ENCODE measurements at places on chromosomes 4 and X.

GRCh38 chr4:140281828-140282552, 91.5 kb upstream of the SCOC start:
- no peak for DNase-seq

DNA sequence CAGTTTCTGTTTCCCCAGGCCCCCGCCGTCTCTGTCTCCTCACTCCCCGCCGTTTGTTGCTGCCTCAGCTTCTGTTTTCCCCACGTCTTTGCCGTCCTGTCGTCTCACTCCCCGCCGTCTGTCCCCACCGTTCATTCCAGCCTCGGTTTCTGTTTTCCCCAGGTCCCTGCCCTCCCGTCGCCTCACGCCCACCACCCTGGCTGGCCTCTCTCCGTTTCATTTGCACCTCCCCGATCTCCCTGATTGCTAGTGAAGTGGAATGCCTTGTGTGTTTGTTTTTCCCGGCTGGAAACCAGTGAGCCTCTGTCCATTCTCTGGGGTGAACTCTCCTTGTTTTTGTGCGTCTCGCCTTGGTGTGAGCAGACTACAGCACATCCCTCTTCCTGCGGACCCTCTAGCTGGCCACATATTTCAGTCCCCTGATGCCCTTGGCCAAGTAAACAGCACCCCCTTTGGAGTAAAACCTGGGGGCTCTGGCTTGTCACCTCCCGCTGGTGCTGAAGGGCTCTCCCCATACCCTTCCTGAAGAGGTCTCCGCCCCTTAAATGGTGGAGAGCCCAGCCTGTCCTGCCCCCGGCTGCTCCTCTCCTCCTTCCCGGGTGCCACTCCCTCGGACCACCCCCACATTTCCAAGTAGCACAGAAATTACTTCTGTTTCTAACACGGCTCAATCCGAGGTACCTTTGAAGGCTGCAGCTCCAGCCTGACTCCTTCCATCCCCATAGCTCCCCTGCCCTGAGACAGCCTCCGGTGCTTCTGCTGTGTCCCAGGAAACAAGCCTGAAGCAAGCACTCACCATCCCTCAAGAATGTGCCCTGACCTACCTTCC, 13.2 kb downstream of the TMEM175 start:
- no peak for DNase-seq

GRCh38 chrX:114165537-114165936, 418.3 kb upstream of the HTR2C start:
- no peak for DNase-seq

GRCh38 chr4:149933120-149933519, 117.5 kb upstream of the IQCM start:
- DNase-seq = no peak

DNA sequence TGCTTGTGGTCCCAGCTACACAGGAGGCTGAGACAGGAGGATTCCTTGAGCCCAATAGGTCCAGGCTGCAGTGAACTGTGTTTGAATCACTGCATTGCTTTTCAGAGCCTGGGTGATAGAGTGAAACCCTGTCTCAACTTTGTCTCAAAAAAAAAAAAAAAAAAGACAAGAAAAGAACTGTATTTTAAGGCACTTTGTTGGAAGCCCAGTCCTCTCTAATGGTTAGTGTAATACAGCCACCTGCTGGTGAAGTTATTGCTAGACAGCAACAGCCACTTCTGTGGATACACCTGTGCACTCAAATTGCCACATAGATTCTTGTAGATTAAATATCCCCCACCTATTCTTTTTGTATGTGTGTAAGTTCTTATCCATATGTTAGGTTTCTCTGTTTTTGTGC, 10.1 kb upstream of the FGG start:
- peak; percentile 54 for DNase-seq

DNA sequence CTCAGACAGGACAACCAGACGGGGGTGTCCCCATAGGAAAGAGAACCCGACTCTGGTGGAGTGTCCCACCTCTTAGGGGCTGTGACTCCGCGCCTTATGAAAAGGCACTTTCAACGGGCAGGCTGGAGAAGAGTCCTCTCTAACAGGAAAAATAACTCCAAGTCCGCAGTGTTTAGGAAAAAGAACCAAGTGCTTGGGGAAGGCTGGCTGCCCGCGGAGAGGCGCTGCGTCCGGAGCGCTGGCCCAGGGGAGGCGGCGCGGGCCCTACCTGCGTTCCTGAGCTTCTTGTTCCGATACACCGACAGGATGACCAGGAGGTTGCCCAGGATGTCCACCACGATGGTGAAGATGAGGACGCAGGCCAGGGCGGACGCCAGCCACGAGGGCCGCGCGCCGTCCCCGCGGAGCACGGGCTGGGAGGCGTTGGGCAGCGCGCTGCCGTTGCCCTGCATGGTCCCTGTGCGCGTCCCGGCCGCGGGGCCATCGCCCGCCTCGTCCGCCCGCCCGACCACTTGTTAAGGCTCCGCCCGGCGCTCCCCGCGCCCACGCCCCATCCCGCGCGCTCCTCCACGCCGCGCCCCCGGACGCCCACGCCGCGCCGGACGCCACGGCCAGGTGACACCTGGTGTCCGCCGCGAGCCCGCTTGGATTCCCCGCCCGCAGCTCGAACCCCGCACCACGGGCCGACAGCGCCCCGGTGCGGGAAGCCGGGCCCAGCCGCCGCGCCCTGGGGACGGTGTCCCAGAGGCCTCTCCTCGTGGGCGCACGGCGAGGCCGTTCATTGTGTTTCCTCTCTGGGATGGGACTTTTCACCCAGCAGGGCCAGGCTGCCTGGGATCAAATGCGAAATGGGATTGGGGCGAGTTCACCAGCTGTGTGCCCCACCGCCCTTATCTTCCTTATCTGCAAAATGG, at the start of gene MTNR1A:
Gene MTNR1A (minus strand): TSS at position 654 of the 914 bp plus-strand sequence. CDS start 202 bp downstream, at position 452.
- no peak for DNase-seq

- DNase-seq = no peak
These were observed 25.5 kb downstream of the BBS12 start for GRCh38 chr4:122758033-122758432.

DNA sequence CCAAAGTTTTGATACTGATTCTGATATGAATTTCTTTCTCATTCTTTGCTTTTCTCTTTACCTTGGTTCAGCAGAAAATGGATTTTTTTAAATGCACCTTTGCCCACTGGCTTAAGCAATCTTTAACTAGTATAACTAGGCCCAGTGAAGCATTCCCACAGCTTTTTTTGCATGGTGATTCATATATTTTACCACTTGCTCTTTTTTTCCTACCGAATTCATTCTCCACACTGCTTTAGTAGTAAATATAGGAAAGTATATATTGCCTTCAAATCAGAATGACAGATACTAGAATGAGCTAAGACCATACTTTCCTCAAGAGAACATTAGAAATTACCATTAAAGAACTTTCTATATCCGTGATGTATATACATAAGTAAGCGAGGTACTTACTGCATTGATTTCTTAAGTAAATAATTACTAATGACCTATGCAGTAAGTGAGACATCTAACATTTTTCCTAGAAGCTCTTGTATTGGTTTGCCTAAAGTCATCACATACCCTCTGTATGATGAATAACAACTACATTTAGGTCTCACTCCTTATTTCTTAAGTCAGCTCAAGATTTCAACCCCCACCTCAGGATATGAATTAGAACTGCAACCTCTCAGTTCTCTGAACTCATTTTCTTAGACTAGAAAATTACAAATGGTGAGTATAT, 44.2 kb downstream of the SLC4A4 start:
- no peak for DNase-seq

DNA sequence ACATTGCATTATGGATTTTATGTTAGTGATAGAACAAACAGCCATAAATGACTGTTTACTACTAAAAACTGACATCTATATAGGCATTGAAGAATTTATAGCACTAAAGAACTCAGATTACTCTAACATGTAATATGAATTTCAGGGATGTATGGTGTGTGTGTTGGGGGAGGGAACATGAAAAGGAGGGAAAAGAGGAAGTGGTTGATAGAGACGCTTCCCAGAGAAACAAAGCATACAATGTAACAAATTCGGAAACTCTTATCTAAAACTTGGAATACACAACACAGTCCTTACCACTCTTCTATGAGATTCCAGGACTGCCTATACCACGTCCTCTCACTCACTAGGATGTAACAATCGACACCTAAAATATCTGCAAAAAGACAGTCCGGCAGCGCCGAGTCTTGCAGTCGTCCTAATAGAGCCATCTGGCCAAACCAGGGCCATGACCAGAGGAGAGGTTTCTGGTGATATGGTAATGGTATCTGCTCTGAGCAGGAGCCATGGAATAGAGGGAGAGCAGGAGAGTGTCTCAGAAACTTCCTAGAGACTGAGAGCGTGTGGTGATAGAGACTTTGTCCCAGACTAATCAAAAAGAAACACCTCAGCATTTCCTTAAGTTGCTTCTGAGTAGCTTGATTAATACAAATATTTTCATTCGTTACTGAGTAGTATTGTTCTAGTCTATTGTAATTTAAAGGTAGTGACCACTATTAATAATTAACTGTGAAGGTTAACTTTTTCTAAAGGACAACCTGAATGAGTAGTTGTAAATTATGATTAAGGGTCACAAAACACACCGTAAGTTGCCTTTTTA, 251.9 kb upstream of the ETNPPL start:
- DNase-seq = no peak

DNA sequence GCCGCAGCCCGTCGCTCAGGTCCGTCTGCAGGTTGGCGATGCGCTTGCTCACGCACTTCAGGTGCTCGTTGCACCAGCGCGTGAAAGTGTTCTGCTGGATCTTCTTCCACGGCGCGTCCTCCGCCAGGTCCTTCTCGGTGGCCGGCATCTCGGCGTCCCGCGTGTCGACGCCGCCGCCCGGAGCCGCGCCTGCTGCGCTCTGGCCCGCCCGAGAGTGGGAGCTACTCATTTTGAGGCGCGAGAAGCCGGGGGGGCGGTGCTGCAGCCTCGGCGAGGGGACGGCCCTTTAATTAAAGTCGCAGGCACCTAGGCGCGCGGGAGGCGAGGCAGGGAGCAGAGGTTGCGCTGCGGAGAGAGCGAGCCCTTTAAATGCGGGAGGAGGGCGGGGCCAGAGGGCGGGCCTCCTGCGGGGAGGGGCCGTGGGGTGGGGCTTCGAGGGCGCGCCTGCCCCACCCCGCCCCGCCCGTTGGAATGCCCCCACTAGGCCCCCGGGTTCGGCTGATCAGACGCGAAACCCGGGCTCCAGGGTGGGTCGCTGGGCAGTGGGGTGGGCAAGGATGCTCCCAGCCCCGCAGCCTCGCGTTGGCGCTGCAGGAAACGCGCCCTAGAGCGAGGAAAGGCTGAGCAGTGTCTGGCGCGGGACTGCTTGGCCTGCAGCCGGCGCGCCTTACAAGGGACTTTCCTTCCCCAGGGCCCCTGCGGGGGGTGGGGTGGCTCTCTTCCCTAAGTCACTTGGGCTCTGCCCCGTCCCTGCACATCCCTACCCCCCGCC, 3.2 kb downstream of the FLNA start:
- DNase-seq = peak; percentile 93

GRCh38 chrX:29852767-29853166, 362.6 kb upstream of the MAGEB2 start:
- DNase-seq = no peak

GRCh38 chr4:86302251-86302650, 57.6 kb downstream of the MAPK10 start:
- no peak for DNase-seq

DNA sequence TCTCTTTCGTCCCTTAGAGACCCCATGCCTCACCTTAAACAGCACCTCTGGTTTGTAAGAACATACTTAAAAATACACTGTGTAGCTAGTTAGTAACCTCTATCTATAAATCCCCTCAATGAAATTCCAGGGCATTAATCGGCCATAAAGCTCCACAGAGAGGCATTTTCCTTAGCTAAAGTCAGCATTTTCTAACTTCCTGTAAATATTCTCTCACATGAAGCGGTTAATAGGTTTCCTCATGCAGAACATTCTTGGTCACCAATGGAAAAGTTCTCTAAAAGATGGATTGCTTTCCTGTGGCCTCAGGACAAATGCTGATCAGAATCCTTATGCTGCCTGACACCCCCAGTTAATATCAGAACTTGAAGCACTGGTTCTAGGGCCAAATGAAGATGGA, 248.6 kb upstream of the BOD1L1 start:
- no peak for DNase-seq

- no peak for DNase-seq
These were observed 28.6 kb upstream of the MAGEA11 start for GRCh38 chrX:149682956-149683947.

DNA sequence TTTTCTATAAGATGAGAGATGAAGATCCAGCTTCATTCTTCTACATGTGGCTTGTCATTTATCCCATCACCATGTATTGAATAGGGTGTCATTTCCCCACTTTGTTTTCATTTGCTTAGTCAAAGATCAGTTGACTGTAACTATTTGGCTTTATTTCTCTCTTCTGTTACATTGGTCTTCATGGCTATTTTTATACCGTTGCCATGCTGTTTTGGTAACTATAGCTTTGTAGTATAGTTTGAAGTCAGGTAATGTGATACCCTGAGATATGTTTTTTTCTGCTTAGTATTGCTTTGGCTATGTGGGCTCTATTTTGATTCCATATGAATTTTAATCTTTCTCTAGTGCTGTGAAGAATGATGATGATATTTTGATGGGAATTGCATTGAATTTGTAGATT, 514.3 kb downstream of the GBA3 start:
- no peak for DNase-seq

DNA sequence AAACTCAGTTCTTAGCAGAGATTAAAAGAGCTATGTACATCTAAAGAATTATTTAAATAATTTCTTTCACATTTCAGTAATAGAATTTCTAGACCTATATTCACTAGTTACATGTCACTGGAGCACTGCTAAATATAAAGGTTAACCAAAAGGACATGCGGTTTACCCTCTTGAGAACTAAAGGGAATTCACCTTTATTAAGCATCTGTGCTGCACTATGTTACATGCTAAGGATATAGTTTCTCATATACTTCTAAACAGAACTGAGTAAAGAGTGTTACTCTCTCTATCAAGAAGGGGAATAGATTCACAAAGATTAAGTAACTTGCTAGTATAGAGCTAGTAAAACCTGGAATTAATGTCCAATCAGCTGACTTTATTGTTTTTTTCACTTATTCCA, 7.6 kb downstream of the SPIN3 start:
- DNase-seq = no peak

GRCh38 chr4:47349326-47349725, 114.2 kb downstream of the COMMD8 start:
- DNase-seq = no peak

DNA sequence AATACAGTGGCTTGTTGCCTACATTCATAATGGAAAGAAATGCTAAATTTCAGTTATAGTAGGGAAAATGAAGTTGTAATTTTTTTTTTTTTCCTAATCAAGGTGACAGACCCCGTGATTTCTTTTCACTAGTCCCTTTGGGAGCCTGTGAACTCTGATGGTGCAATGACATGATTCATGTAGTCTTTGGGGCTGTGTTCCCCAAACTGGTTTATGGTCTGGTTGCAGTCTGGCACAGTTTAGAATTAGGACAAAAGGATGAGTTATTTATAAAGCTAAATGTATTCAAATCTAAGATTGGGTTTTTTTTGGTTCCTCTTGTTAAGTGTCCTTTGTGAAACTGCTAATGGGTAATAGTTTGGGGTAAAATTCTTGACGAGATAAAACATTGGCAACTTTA, 66.0 kb downstream of the REPS2 start:
- DNase-seq = no peak

Data from T47D (cell line).